ENCODE measurements at places on chromosomes 4 and X.

GRCh38 chr4:182258441-182259000 lies 15.3 kb downstream of the TENM3 start:
- no peak for DNase-seq

DNA sequence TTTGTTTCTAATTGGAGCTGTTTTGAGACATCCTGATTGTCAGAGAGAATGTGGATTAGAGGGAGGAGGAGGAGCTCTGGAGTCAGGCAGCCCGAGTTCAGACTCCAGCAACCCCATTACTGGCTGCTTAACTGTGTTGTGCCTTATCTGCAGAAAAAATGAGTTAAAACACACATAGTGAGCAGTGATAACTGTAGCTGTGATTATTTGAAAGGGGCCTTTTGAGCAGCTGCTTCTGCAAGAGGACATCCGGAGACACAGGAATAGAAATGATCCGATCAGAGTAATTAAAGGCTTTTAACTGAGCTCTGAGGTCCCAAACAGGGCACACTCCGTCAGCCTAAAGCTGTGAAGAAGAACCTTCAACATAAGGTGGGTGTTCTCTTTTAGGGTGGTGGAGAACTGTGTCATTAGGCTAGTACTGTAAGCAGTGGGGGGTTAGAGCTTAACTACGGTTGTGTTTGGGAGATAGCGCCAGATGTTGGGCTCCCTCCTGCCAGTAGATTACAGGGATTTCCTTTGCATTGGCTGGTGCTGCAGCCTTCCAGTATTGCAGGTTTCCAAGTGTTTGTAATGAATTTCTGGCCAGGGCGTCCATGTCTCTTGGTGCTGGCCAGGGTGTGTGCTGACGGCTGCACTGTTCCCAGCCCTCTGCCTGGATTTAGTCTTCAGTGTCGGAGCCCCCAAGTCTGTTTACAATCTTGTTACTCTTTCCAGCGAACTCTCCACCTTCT lies 24.3 kb downstream of the ADD1 start:
- DNase-seq = no peak

DNA sequence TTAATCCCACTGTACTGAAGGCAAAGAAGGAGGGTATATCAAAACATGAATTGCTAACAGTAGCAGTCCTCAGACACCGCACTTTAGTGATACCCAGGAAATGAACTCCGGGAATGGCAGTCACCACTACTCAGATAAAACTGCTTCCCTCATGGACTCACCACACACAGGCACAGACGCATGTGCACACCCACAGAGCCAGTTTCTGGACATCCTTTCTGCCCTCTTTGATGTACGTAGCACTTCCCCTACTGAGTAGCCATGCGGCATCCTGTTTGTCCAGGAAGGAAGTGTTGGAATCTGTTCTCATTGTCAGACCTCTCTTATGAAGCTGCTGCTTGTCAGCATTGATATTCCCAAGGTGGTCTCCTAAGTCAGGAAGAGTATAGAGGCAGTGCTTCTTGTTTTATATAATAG lies 95.7 kb downstream of the DCLK2 start:
- DNase-seq = no peak

DNA sequence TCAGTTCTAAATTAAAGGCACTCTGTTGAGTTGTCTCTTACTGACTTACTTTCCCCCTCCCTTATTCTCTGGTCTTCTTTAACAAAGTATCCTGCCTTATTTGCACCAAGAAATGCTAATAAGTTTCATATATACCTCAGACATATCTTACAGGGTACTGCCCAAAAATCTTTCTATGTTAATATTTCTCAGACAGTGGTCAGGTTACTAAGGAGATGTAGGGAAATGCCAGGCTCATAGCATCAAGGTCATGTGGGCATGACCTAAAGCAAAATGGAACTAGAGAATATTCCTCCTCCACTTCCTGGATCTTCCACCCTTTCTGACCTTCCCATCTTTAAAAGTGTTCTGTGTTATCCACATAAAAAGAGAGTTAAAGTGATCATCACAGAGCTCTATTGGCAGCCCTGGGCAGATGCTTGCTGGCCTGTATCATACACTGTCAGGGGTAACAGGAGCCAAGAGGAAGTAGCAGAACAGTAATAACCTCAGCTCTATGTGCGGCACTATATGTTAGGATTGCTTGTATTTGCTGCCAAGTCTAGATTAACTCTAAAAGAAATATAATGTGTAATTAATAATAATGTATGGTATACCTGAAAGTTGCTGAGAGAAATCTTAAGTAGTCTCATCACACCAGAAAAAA lies 74.3 kb downstream of the IQCM start:
- no peak for DNase-seq

DNA sequence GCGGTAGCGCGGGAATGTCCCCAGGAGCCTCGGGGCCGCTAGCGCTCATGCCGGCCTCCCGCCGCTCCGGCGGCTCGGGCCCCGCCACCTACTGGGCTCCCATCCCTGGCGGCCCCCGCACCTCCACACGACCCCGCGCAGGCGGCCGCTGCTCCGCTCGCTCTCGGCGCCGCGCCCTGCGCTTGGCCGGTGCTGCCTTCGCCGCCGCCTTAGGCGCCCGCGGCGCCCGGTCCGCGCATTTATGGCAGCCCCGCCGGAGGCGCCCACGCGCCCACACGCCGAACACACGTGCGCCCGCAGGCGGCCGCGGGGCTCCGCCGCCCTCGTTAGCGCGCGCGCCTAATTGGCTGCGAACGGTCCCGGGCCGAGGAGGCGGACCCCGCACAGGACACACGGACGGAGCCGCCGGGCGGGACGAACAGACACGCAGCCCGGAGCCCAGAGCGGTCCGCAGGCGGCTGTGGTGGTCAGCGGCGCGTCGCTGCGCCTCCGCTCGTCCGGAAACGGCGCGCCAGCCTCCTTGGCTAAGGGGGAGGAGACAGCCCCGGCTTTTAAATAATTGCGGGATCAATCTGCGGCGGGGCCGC lies at the start of gene NKX1-1:
Gene NKX1-1 (minus strand): TSS at position 49 of the 587 bp plus-strand sequence. CDS start 0 bp downstream, at position 49.
- DNase-seq = no peak

GRCh38 chr4:187304133-187304532 lies 580.5 kb upstream of the FAT1 start:
- DNase-seq = no peak

GRCh38 chr4:67581208-67581857 lies 22.8 kb downstream of the STAP1 start:
- no peak for DNase-seq

GRCh38 chr4:168853770-168854169 lies 156.3 kb downstream of the CBR4 start:
- DNase-seq = no peak

DNA sequence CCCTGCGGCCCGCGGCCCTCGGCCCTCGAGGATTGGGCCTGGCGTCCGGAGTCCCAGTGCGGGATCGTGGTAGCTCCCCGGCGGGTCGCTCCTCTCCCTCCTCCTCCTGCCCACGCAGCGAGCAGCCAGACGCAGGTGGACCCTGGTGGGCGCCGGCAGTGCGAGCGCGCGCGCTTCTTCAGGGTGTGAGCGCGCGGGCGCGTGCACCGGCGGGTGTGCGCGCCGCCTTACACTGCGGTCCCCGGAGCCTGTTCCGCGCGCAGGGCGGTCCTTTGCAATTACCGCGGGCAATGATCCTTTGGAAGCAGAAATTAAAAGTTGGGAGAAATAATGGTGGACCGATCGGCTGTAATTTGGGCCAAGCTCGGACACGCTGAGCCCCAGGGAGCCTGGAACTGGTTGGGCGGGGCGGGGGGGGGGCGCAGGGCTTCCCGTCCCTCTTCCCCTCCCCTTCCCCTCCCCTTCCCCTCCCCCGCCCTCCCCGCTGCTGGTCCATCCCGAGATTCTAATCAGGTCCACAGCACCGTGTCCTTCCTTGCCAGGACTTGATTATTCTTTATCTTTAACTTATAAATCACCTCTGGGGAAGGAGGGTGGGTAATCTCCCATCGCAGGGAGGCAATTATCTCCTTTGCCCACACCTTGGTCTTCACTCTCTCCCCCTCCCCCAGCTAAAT lies 1.6 kb upstream of the NKX1-1 start:
- DNase-seq = no peak

- no peak for DNase-seq
These were observed 53.0 kb downstream of the HELT start for GRCh38 chr4:185071236-185071811.

DNA sequence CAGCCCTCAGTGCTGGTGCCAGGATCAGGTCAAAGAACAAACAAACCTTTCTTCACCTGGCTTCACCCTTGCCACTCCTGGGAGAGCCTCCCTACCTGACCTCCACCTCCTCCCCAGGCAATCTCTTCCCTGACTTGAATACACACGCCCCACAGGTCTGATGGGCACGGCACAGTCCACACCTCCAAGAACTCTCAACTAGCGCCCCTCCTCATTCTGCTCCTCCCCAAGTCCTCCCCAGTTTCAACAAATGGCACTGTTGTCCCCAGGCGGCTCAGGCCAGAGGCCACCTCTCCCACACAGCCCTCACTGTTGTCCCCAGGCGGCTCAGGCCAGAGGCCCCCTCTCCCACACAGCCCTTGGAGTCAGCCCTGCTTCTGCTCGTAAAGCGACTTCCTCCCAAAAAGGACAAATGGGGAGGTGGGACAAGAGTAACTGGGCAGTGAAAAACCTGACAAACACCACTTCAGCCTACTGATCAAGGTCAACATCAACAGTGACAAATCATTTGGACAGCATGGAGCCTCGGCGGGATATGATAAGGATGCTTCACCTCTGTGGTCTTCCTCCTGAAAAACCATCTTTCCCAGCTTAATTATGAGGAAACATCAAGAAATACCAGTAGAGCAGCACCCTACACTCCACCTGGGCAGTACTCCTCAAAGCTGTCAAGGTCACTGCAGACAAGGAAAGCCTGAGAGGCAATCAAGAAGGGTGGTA lies 2.9 kb downstream of the LETM1 start:
- DNase-seq = no peak

GRCh38 chr4:48224606-48225005 lies 45.0 kb downstream of the TEC start:
- DNase-seq = no peak

DNA sequence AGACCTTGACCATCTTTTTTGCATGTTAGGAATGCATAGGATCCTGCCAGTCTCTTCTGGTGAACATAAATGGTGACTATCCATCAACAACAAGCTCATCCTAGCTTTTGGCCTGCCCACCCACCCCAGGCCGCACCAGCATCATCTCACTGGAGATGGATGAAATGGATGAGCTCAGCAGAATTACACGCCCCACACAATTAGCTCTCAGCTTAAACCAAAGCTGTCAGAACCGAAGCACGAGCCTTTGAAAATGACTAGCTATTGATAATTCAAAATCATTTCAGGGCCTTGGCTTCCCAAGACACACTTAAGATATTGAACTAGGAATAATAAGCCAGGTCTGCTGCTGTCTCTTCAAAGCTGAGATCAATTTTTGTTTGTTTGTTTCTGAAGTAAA lies 62.5 kb upstream of the MND1 start:
- DNase-seq = no peak

- DNase-seq = no peak
These were observed 108.5 kb upstream of the GLRA2 start for GRCh38 chrX:14420841-14421240.

DNA sequence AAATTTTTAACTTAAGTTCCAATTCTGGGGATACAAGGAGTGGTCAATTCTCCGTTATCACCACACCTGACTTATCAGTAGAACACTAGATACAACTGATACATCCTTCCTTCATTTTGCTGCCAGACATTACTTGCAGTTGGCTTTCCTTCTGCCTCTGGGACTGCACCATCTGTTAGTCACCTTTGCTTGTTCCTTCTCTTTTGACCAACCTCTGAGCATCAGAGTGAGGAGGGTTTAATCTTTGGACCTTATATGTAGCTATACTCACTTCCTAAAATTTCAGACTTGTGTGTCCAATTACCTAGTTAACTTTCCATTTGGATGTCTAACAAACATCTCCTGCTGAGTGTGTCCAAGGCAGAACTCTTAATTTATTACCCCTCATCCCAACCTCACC lies 330.7 kb downstream of the PTTG2 start:
- no peak for DNase-seq

DNA sequence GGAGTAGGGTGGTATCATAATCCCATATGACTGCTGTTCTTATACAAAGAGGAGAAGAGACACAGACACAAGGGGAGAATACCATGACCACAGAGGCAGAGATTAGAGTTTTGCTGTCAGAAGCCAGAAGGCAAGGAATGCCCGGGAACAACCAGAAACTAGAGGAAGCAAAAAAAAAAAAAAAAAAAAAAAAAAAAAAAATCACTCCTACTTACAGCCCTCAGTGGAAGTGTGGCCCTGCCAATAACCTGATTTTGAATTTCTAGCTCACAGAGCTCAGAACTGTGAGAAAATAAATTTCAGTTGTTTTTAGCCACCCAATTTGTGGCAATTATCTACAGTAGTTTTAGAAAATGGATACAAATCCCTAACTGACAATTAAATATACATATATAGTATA lies 30.4 kb upstream of the UBE2NL start:
- DNase-seq = no peak

GRCh38 chr4:73193659-73194058 lies 64.9 kb downstream of the ANKRD17 start:
- no peak for DNase-seq

DNA sequence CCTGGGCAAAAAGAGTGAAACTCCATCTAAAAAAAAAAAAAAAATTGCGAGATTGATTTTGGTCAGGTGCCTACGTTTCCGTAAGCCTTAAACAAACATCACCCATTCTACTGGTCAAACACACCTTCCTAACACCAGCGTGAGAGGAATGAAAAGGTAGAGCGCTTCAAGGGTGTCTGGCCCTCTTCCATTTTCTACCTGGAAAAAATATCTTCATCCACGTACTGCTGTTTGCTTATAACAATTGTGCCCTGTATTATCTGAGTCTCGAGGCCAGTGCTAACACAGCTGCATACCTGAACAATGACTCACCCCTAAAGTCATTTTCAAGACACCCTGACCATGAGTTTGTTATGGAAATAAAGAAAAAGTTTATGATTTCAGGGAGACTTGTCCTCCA lies 13.9 kb downstream of the TMSB4X start:
- no peak for DNase-seq

DNA sequence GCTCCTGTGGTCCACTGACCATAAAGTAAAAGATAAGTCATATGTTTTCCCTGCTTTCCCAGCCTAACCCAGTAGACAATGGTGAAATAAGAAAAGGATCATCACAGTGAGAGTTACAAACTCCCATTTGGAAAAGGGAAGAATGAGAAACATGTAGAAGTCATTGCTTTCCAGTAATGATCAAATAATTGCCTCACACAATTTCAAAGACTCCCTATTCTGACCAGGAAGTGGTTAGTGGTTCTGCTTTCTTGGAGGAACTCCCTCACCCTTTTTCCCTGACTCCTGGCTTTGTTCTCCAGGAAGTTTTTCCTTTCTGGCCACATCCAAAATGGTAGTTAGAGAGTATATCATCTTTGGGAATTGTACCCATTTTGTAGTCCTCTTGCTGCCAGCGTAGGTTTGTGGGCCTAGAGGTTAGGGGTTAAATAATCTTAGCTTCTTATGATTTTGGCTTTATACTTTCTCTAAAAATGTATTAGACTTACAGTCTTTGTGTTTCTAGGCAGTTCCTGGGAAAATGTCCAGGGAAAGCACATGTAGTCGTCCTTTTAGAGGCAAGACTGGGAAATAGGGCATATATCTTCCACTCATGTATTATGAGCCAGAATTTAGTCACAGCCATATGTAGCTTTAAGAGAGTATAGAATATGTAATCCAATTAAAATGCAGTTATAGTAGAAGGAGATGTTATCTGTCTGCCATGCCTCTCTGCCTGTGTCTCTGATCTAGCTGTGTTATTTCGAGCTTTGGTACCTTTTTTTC lies 10.5 kb downstream of the VAMP7 start:
- DNase-seq = no peak
